ENCODE measurements at places on chromosomes 2 and 18.
A peak's percentile ranks its signal among the peaks of the same experiment; 100 is the strongest.

- no peak for DNase-seq
These were observed 149.5 kb upstream of the ZEB2 start for GRCh38 chr2:144669196-144669987.

DNA sequence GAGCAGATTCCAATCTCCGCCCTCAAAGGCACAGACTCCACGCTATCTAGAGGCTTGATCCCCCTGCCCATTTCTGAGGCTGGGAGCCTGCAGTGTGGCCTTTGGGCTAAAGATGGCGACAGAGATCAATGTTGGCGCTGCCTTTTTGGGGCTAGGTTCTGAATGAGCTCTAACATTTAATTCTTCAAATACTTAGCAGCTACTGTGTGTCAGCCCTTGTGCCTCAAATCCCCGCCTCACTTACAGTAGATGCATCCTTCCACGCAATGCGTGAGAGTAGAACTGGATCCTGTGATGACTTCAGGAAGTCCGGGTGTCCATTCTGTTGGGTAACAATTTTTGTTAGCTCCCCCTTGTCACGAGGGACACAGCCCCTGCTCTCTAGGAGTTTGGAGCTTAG lies 12.4 kb downstream of the IL1F10 start:
- DNase-seq = peak; percentile 3

DNA sequence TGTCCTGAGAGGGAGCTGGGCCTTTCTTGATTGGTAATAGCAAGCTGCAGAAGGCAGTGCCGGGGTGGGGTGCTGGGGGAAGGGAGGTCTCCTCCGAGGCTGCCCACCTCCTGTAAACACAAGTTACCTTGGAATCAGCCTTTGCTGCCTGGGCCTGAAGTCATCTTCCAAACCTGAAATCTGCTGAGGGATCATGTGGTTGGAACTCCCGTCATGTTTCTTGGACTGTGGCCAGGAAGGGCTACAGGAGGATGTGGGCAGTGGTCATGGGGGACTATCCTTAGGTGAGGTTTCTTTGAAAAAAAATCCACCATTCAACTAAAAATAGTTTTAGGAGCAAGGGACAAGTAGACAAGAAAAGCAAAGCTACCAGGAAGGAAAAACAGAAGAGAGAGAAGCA lies 74.2 kb downstream of the CDK15 start:
- no peak for DNase-seq

DNA sequence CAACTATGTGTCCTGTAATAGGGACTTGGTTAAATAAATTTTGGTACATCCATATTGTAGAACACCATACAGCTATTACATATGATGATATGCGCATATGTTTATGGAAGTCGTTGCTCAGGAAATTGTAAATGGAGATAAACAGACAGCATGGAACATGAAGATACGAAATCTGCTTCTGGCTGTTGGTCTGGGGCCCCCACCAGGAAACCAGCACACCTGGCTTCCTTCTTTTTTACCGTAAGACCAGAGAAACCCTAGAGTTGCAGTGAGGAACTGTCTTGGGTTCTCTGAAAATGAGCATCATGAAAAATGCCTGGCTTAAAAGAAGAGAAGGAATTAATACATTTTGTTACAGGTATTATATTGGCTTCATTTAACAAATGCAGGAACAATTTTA lies 40.8 kb downstream of the SPTBN1 start:
- DNase-seq = no peak

DNA sequence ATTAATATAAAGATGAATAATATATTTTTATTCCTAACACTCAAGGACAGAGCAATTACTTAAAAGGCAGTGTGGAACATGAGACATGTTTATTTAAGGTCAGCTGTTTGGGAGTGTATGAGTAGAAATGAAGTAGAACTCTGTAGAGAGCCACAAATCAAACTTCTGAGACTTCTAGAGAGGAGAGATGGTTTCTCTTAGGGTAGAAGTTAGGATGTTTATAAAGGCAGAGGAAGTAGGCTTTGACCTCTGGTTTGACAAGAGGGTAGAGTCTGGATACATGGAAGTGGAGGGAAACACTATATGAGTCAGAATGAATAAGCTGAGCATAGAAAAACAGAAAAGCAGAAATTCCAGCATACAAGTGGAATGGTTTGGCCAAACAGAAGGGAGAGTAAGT lies 262.1 kb upstream of the KLHL14 start:
- no peak for DNase-seq

DNA sequence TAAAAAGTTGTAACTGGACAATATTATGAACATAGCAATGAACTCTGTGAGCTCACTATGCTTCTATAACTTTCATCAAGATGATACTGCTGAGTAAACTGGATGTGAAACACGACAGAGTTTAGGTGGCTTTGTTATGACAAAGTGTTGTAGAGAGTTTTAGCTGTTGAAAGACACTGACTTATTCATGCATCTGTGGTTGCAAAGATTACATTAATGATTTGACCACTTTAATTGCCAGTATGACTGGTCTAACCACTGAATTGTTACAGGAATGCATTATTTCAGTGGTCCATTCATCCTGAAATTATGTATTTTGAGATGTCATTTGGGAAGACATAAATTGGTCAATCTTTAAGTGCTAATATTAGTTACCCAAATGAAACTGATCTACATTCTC lies 117.9 kb downstream of the SPHKAP start:
- DNase-seq = no peak

DNA sequence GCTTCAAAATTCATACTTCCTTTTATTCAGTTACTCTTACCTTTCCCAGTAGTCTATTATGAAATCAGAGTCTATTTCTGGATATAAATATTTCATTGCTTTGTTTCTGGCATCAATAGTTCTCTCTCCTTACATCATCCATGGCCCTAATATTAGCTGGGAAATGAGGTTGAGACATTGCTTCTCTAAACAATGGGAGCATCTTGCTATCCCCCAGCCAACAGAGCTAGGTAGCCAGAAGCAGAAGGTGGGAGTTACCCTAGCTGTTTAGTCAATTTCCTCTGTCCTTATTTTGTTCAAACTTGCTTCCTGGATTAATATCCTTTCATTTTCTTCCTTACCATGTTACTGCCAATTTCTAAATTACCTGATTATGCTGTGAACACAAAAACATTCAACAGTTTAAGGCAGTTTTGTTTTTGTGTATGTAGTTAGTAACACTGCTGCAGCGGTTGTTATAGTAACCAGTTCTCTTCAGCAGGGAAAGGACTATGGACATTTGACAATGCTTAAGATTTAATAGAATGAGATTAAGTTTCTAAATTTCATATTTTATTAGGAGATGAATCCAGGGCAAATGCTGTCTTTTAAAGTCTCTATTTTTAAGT lies 160.5 kb upstream of the KCNJ3 start:
- no peak for DNase-seq

DNA sequence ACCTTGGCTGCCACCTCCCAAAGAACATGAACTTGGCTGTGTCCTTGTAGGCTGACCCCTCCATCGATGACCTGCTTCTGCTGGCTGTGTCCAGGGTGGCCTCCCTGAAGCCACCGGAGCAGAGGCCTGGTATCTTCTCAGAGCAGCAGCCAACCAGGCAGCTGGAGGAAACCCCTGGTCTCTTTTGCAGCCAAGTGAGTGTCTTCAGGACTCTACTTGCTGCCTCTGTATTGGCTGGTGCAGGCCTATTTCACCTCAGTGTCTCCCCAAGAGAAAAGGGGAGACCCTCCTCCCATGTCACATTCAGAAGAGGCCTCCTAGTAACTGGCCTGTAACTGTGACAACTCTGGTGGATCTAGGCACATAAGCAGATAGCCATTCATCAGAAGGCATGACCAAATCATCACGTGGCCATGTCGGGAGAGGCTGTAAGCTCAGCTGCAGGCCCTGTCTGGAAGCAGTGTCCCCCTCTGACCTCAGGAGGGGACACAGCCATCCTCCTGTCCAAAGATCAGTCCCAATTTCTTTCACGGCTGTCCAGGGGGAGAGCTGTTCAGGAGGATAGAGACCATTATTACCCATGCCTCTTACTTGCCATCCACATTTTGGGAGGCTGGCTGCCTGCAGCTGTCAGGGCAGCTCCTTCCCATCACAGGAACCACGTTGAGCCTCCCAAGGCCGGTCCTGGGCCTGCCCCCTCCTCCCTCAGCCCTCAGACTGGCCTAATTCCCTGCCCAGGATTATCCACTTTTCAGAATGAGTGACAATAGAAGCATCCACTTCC lies 20.9 kb upstream of the ROCK2 start:
- DNase-seq = no peak

- peak; percentile 37 for DNase-seq
These were observed 25.0 kb upstream of the SLC14A2 start for GRCh38 chr18:45590036-45590886.

DNA sequence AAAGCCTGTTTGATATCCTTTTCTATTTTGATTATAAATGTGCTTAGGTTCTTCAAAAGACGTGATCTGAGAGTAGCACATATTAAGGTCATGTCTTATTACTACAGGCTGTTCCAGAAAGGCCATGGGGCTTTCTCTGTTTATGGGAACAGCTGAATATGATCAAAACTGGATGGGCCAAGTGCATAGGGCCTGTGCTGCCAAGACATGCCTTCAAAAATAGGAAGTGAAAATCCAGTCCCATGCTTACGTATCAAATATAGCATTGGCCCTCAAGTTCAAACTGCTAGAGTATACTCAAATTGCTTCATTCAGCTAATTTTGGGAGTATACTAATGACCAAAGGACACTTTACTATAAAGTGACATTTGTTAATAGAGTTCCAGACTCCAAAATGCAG lies 24.1 kb downstream of the SLC25A52 start:
- DNase-seq = no peak

GRCh38 chr2:203418271-203418670 lies 90.1 kb downstream of the ABI2 start:
- DNase-seq = no peak

DNA sequence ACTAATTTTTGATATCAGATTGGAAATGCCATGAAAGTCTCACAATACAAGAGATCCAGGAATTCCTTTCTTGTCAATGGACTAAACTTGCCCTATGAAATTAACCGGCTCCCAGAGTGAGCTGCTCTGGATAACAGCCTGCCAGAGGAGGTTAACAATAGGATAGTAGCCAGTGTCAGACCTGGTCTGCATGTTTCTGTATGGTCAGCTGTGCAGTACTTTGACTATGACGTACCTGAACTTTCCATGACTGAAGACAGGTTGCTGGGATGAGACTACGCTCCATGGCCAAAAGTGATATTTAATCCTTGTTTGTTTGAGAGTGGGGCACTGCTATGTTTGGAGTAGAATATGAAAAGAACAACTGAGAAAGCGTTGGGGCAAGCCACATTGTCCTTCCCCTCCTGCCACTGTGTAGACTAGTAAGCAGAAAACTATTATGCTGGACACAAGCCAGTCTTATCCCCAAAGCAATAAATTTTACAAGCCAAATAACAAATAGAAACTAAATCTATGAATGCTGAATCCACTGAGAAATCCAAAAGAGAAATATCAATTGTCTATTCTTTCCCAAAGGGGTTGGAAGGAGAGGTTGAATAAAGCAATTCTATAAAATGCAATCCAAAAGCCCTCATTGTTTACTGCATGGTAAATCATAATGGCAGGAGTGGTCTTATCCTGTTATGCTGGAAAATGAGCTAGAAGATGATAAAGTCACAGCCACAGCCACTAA lies 115.5 kb upstream of the CYP26B1 start:
- no peak for DNase-seq

DNA sequence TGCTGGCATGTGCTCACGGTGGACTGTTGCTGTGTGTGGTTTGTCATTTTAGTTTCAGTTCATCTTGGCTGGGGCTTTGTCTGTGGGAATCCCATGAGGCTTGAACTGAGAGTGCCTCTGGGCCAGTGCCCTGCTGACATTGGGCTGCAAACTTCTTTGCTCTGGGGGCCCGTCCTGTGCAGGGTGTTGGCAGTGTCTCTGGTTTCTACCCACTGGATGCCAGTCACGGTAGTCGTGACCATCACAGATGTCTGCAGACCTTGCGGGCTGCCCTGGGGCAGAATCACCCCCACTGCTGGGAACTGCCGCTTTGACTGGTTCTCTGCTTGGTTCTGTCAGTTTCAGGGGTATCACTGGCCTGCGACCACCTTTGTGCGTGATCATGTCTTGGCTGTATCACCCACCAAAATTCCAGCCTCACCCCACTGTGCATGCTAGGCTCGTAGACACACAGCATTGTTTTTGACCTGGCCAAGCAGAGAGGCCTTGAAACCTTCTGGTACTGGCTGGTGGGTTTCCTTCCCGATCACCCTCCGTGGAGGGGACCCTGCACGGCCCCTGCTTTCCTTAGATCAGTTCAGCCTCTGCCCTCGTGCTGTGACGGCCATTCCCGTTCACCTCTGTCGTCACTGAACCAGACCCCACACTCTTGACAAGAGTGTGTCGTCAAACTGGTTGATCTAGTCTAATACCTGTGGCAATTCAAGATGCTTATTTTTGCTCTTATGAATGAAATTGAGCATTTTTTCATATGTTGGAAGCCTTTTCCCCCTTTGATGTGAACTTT lies 57.6 kb downstream of the KCNG2 start:
- no peak for DNase-seq

DNA sequence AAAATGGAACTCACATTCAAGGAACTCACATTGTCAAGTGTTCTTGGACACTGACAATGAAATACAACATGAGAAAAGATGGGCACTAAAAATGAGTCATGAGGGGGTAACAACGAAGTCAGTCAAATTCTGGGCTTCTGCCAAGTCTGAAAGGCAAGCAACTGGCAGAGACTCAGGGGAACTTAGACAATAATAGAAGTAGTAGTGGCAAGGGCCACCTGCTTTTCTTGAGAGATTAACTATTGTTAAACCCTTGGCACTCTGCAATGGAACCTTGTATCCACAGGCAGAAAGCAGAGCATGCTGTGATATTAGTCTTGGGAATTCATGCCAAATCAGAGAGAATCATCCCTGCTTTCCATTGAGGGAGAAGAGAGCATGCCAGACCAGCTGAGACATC lies 382.6 kb upstream of the CDH2 start:
- peak; percentile 20 for DNase-seq

DNA sequence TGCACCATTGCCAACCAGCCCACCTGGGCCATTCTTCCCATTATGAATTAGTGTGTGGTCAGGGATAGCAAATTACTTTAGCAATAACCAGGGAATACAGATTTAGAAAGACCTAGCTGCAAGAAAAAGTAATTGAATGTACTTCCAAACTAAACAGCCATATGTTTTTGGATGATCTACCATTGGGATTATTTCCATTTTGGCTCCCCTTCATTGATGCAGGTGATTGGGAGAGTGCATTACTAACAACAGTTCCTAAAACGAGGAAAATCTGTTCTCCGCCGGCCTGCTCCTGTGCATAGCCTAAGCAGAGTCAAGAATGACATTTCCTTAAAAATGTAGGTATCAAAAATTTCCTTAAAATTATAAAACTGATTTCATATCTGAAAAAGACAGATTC lies 58.5 kb downstream of the MAIP1 start:
- DNase-seq = no peak

DNA sequence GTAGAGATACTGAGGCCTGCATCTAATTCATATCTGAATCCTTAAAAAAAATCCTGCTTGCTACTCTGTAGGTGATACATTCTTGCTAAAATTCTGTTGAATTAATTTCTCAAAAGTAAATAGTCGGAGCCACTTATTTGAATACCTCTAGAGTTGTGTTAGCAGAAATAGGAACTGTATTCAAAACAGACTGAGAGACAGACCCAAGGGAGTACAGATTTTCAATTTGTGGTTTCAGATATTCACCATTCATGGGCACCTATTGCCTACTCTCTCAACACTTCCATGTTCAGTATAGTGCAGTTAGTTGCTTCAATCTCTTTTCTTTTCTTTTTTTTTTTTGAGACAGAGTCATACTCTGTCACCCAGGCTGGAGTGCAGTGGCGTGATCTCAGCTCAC lies 46.6 kb upstream of the CTLA4 start:
- no peak for DNase-seq

GRCh38 chr2:38907743-38908562 lies 18.3 kb downstream of the ARHGEF33 start:
- DNase-seq = no peak

Measured in NCI-H446 (cell line).